ENCODE measurements at places on chromosomes 7 and 10. TPM values are rescaled to one million over a fixed set of nuclear protein-coding genes. Genes with fewer than 3 reads are reported as not detected.

GRCh38 chr10:23342213-23342884, 2.2 kb downstream of the C10orf67 start:
- no peaks in the 10 kb centered on the region for H3K36me3 ChIP-seq
- DNase-seq: no peak
- H3K27ac ChIP-seq: no peak overlapping the region

The TRIM73 gene
- 10.1 TPM for total RNA-seq

The TMEM196 gene
- total RNA-seq: 0.11 TPM

The GIMAP2 gene
- total RNA-seq: 22.8 TPM

- no peaks in the 10 kb centered on the region for H3K36me3 ChIP-seq
- no peak for DNase-seq
- no peak overlapping the region for H3K27ac ChIP-seq
- H3K27me3 ChIP-seq: no peaks in the 10 kb centered on the region
- H3K4me1 ChIP-seq: no peaks in the 10 kb centered on the region
These were observed 68.6 kb upstream of the SEM1 start for GRCh38 chr7:96778263-96778662.

The ELMO1 gene
- total RNA-seq: 14.5 TPM

DNA sequence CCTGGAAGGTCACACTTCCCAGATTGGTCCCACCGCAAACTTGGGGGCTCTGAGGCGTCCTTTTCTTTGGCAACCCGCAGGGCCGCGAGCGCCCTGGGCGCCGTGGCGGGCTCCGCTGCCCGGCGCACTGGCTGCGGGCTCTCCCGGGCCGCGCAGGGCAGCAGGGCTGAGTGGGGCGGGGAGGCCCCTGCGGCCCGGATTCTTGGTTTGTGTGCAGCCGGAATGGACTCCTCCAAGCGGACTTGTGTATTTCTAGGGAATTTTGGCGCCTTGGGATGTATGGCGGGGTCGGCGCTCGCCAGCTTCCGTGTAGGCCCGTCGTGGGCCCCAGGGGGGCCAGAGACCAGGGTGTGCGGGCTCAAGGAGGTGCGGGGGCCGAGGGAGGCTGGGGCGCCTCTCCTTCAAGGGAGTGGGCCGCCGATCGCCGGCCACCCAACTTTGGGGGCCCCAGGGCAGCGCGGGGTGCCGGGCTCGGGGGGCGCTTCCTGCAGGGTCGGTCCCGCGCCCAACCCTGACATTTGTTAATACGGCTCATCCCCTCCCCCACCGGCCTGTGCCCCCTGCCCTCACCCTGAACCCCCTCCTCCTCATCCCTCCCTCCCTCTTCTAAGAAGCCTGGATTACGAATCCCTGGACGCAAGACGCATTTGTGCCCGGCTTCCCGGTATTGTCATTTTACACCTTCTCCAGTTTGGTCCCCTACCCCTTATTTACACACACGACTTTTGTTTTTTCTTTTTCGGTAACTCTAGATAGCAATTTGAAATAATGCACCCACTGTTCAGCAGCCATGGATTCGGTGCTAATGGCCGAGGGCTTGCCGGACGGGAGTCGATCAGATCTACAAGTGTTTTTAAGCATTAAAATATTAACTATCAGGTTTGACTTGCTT, 2.5 kb downstream of the TCF7L2 start:
- H3K4me1 ChIP-seq: peaks cover 46% of the 10 kb centered on the region
- peak; percentile 39 for DNase-seq
- H3K4me3 ChIP-seq: peak overlapping the region; percentile 27
- no peaks in the 10 kb centered on the region for H3K27me3 ChIP-seq

The CHAT gene
- total RNA-seq: not detected

DNA sequence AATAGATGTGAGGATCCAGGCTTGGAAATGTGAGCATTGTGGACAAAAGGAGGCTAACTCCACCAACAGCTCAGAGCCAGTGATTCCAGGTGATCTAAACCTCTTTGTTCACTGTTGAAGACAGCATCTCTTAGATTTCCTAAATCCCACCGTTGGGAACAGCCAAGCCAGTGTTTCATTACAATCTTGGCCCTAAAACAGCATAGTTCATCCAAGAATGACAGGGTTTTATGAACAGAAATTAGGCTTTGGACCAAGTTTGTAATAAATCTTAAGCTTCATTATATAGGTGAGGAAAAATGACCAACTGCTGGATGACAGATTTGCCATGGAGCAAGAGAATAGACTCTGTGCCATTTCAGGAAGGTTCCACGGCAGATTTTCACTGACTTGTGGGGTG, 65.8 kb downstream of the MTURN start:
- no peak overlapping the region for H3K27ac ChIP-seq

The BBIP1 gene
- total RNA-seq: 59.7 TPM

GRCh38 chr7:44802418-44803025, 6.0 kb downstream of the PPIA start:
- no peaks in the 10 kb centered on the region for H3K27me3 ChIP-seq

The NOS3 gene
- 5.0 TPM for total RNA-seq

GRCh38 chr10:15760681-15761080, 41.0 kb upstream of the ITGA8 start:
- no peaks in the 10 kb centered on the region for H3K4me1 ChIP-seq
- H3K27me3 ChIP-seq: no peaks in the 10 kb centered on the region
- H3K27ac ChIP-seq: no peak overlapping the region
- no peak for DNase-seq

- no peaks in the 10 kb centered on the region for H3K27me3 ChIP-seq
- DNase-seq: no peak
- no peak overlapping the region for H3K27ac ChIP-seq
- no peaks in the 10 kb centered on the region for H3K4me1 ChIP-seq
- H3K4me3 ChIP-seq: no peak overlapping the region
These were observed 230.0 kb upstream of the PPP1R3A start for GRCh38 chr7:114148779-114149178.

The HIBADH gene
- total RNA-seq: 101 TPM

DNA sequence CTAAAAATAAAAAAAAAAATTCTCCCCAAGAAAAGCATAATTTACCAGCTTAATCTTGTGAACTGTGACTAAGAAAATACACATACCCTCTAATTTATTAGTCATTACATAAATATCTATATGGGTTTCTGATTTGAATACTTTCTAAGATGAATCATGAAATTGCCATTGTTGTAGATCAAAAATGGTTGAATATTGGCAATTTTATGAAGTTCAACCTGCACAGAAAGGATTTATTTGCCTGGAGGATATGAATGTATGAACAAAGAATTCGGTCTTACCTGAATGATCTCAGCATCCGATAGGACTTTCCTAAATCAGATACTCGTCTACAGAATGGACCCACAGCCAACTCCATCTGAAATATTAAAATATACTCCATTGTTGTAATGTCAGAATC, 61.5 kb downstream of the HBP1 start:
- no peaks in the 10 kb centered on the region for H3K4me1 ChIP-seq
- no peaks in the 10 kb centered on the region for H3K27me3 ChIP-seq
- no peak overlapping the region for H3K4me3 ChIP-seq
- H3K36me3 ChIP-seq: no peaks in the 10 kb centered on the region
- no peak overlapping the region for H3K27ac ChIP-seq
- DNase-seq: no peak

The STAG3 gene
- 0.36 TPM for total RNA-seq

All from adrenal gland (tissue), 19 donors.